ENCODE measurements at places on chromosomes 11 and 22.

DNA sequence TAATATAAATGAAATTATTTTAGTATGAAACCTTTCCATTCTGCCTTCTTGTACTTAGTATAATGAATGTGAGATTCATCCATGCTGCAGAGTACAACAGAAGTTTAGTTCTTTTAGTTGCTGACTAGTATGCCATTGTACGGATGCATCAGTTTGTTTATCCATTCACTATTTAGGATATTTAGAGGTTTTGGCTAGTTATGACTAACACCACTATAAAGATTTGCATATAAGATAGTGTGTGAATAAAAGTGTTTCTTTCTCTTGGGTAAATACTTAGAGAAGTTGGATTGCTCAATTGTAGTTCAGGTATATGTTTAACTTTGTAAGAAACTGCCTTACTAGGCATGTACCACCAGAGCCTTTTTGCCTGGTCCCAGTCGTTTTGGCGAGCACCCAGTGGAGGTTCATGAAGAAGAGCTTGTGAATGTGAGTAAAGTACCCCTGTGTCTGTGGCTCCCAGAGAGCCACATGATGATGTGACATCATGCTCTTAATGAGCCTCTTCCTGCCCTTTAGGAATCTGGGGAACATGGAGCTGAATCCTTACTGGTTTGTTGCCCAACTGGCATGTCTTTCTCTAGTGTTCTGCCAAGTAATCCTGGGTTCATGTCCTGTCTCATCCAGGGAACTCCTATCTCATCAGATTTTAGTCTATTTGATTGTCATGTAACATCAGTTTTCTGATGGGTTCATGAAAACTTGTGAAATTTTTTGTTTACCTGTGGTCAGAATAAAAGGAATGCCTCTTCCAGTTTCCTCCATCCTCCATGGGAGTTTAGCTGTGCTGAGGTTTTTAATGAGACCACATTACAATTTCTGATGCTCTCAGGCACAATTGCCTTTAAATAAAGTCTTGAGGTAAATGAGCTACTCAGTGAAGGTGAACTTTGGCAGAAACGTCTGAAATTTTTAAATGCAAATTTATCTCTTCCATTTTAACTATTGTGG lies 234.8 kb downstream of the CASP12 start:
- DNase-seq: no peak

GRCh38 chr11:58006940-58007339 lies 16.7 kb upstream of the OR9Q1 start:
- DNase-seq: no peak

DNA sequence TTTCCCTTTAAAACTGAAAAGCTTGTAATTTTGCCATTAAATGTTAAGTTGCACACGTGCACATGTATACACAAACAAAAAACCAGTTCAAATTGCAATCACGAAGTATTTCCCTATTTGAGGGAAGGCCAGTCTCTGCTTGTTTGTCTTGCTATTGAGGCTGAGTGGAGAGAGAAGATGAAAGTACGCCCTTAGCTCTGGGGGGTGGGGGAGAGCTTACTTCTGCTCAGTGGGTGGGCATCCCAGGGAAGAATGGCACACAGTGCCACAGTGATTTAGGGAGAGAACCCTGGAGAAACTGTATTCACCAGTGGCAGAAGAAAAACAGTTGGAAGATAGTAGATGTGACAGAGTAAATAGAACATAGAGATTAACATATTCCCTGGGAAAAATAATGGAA lies 8.7 kb downstream of the YAP1 start:
- no peak for DNase-seq

GRCh38 chr11:130456286-130456685 lies 7.8 kb downstream of the ADAMTS15 start:
- no peak for DNase-seq

GRCh38 chr22:43782448-43782847 lies 29.7 kb downstream of the EFCAB6 start:
- DNase-seq: no peak

- no peak for DNase-seq
These were observed 70.6 kb upstream of the EP300 start for GRCh38 chr22:41021613-41022454.

DNA sequence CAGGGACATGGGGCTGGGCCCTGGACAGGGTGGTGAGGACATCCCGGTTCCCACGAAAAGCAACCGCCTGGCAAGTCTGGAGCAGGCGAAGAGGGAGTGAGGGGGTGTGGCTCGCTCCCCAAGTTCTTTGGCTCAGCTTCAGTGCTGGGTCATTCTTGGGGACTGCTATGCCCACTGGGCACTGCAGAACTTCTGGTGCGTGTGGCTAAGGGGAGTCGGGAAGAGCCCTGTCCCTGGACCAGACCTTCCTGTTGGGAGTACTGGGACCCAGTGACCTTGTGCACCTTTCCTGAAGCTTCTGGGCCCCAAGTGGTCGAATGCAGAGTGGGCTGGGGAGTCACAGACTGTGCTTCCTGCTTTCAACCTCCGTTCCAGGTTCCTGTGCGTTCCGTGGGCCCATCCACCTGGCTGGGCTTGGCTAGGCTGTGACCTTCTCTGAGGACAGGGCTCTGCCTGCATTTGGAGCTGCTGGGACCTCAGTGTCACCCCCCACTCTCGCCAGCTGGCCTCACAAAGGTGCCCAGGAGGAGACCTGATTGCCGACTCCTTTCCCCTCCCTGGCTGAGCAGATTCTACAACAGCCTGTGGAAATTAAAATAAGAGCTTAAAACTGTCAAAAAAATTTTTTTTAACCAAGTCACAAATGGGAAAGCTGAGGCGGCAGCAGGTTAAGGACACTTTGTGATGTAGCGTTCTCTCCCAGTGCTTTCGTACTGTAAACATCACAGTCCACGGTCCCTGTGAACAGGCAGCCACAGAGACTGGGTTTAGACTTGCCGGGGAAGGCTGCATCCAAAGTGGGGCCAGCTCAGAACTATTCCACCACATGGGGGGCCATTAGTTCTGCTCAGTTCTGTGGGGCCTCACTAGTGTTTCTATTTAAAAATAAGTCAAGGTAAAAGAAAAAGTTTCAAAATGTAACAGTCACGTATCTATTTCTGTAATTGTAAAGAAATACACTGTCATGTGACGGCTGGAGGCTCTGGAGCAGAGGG lies 63.8 kb upstream of the WNT7B start:
- DNase-seq: no peak

- no peak for DNase-seq
These were observed 60.0 kb downstream of the FAM181B start for GRCh38 chr11:82673631-82674030.

GRCh38 chr11:69492201-69492991 lies 10.9 kb downstream of the LINC01488 start:
- DNase-seq: no peak

DNA sequence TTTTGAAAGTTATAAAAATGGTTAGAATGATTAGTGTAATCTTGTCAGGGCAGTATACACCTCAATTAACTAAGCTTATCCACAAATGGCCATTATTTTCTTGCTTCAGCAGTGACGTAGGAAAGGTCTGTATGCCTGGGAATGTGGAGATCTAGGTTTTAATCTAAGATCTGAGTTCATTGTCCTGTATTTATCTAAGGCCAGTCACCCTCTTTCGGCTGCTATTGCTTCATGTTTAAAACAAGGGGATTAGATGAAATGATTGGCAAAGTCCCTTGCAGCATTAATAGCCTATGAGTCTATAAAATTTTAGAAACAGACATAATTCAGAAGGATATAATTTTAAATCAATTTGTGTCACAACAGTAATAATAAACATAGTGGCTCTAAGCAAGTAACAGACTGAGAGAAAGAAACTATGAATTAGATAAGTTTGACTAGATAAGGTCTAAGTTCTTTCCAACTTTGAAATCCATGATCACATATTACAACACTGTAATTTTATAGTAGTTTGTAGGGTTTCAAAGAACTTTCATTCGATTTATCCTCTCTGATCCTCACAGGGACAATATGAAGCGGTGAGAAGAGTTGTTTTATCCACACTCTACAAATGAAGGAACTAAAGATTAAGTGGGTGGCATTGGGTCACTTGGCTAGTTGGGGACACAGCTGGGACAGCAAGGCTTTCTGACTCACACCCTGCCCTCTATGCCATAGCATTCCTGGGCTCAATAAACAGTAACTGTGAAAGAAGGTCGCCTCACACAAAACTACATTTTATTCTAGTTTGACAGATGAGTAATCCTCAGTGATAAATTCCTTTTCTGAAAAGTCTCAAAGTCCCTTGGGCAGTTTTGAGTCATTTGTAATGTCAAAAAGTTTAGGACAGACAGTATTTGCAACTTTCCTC lies 60.6 kb upstream of the RDX start:
- no peak for DNase-seq

DNA sequence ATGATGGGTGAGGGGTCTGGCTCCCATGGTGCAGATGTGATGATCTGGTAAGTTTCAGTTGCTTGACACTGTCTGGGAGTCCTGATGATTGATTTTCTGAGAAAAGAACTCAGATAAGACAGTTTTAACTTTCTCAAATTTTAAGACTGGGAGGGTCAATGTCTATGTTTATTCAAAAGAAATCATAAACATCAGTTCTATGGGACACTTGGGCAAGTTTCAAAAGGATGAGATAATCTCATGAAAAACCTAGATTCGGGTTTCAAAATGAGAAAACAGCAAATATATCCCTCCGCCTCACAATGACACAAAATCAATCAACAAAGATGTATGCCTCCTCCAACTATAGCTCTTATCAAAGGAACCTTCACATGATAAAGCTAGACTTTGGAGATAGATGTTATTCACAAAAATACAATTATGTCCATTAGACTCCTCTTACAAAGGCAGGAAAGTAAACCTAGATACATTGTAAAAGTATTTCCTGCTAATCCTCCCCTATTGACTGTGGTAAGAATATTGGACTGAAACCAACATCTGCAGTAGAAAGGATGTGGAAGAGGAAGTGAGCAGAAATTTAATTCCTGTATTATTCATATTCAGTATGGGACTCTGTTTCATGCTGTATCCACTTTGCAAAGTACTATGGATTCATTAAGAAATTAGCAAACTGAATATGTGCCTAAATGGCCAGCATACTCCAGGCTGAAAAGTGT lies 21.6 kb downstream of the SVIP start:
- no peak for DNase-seq

GRCh38 chr11:66076561-66076960 lies 6.5 kb downstream of the PACS1 start:
- no peak for DNase-seq

- no peak for DNase-seq
These were observed 79.1 kb upstream of the WNT7B start for GRCh38 chr22:46055911-46056545.

- no peak for DNase-seq
These were observed 123.9 kb upstream of the NCAM1 start for GRCh38 chr11:112837162-112837826.

Measured in cerebellar nuclear complex (tissue), 1 donor.